Left lung (tissue), 14 donors: ENCODE measurements at places on chromosomes 5 and 9. TPM values are rescaled to one million over a fixed set of nuclear protein-coding genes. Genes with fewer than 3 reads are reported as not detected.

- no peak for DNase-seq
Observed at GRCh38 chr5:78611126-78611605, 37.4 kb downstream of the LHFPL2 start.

DNA sequence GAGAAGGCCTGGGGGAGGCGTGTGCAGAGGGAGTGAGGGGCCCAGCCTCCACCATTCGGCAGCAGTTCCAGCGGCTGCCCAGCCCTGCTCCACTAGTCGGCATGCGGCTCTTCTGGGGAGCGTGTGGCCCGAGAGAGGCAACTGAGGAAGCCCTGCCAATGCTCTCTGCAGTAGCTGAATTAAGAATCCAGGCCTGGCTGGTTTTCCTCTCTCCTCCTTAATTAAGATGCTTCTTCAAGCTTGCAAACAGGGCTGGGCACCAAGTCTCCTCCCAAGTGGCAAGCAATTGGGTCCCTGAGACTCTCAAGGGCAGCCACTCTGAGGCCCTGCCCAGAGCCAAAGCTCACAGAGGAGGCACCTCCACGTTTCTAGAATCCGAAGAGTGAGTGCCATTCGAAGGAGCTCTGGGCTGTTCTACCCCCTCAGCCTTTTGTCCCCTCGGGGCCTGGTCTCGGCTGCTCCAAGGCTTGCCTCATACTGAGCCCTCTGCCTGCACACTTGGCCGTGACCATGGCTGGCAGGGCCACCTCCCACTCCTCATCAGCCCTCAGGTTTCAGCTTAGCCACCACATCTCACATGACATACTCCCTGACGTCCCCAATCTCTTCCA lies 75.4 kb upstream of the LRRTM2 start:
- no peak for DNase-seq

GRCh38 chr9:2236850-2237249 lies 221.7 kb downstream of the SMARCA2 start:
- no peak for DNase-seq

GRCh38 chr5:169757016-169757415 lies 119.9 kb downstream of the DOCK2 start:
- no peak for DNase-seq

DNA sequence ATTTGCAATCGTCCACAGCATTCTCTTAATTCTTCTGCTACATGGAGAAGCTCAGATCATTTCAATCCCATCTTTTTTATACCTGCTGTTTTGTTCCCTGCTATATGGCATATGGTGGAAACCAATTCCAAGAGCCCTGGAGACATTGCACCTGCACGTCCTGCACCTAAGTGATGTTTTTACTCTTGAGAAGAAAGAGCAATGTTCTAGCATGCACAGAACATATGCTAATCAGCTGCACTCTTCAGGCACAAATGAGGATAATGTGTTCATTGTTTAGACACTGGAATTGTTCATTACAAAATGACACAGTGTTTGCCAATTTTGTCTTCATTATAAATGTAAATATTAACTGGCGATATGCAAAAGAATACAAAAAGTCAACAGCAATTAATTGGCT lies 935.8 kb downstream of the TLE4 start:
- no peak for DNase-seq

DNA sequence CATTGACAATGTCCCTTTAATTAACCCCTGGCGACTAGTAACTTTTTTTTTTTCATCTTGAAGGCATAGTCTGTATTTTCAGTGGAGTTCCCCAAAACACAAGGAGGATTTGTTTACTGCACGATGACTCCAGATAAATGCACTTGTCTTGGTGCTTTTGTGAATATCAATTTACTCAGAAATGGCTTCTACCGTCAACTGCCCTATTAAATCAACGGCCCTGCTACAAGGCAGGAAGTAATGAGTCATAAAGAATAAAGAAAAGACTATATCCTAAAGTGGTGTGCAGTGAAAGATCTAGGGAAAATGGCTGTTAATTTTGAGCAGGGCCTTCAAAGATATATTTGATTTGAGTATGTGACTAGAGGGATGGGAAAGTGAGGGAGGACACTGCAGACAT lies 388.3 kb upstream of the CHD1 start:
- DNase-seq, result no peak

- no peak for DNase-seq
Observed at GRCh38 chr9:120778758-120779157, 14.5 kb downstream of the FBXW2 start.

DNA sequence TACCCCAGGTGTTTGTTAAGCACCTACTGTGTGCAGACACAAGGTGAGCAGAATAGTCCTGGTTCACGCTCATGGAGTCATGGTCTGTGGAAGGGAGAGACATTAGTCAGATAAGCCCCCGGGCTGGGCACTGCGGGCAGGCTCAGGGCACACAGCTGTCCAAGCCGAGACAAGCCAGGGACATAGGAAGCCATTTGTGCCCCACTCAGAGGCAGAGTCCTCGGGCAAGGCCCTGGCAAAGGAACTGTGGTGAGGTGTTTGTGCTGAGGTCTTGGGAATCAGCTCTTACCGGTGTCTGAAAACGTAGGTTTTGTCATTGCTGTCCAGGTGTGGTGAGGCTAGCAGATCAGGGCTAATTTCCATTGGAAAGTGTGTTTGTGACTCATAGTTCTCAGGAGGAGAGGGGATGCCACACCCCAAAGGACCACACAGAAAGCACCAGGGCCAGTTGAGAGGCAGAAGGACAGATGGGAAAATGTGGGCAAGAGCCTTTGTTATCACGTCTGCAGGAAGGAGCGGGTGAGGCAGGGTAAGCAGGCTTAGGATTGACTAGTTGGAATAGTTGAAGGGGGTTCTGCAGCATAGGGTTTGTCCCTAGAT lies 46.1 kb upstream of the NEURL1B start:
- no peak for DNase-seq

GRCh38 chr9:126514037-126514821 lies 99.5 kb upstream of the LMX1B start:
- peak; percentile 95 for DNase-seq

The PCDHGC4 gene
- polyA plus RNA-seq, result 1.9 TPM
